K562 (cell line): ENCODE measurements at places on chromosomes 11 and 22. TPM values are rescaled to one million over a fixed set of nuclear protein-coding genes. Genes with fewer than 3 reads are reported as not detected.

Gene TNNI2
- total RNA-seq: not detected in 2 replicates

Gene CDC42BPG
- total RNA-seq: 7.4 and 8.8 TPM in 2 replicates

Gene HTR3A
- not detected in 2 replicates for total RNA-seq

Gene CYP2D6
- total RNA-seq: 0.18 and 0.20 TPM in 2 replicates

Gene PDGFB
- 1.2 and 1.4 TPM in 2 replicates for total RNA-seq

Gene HYOU1
- total RNA-seq: 193 and 197 TPM in 2 replicates

Gene NLRP14
- total RNA-seq: 0.65 and 0.73 TPM in 2 replicates

Gene CBX7
- 4.1 and 4.8 TPM in 2 replicates for total RNA-seq

Gene GGT5
- total RNA-seq: 0.18 and 0.81 TPM in 2 replicates

Gene BACE1
- 0.18 and 0.29 TPM in 2 replicates for total RNA-seq

Gene EWSR1
- total RNA-seq: 233 and 254 TPM in 2 replicates

Gene NPTXR
- total RNA-seq: 3.0 and 3.1 TPM in 2 replicates

Gene C11orf97
- not detected in 2 replicates for total RNA-seq

Gene FIBIN
- not detected in 2 replicates for total RNA-seq

Gene APLNR
- total RNA-seq: 1.9 and 2.0 TPM in 2 replicates

Gene RNF141
- 18.9 and 20.6 TPM in 2 replicates for total RNA-seq

Gene CFAP300
- not detected in 2 replicates for total RNA-seq

Gene GNG3
- total RNA-seq: not detected in 2 replicates
